ENCODE measurements at places on chromosomes 12 and 14. TPM values are rescaled to one million over a fixed set of nuclear protein-coding genes. Genes with fewer than 3 reads are reported as not detected.

The ADAMTS20 gene
- not detected for polyA plus RNA-seq

The LHX5 gene
- 3.1 TPM for polyA plus RNA-seq

The FAM181A gene
- not detected for polyA plus RNA-seq

The LRRC10 gene
- not detected for polyA plus RNA-seq

The CDKN3 gene
- 16.0 TPM for polyA plus RNA-seq

The VRTN gene
- polyA plus RNA-seq: not detected

The KRT71 gene
- not detected for polyA plus RNA-seq

The DPPA3 gene
- not detected for polyA plus RNA-seq

The ACYP1 gene
- 247 TPM for polyA plus RNA-seq

The OASL gene
- not detected for polyA plus RNA-seq

The SYT1 gene
- polyA plus RNA-seq: 227 TPM

The COX8C gene
- not detected for polyA plus RNA-seq

The GALNT4 gene
- polyA plus RNA-seq: 0.50 TPM

The MYF6 gene
- not detected for polyA plus RNA-seq

The EIF2B2 gene
- 29.3 TPM for polyA plus RNA-seq

The DUSP16 gene
- 1.6 TPM for polyA plus RNA-seq

The PROX2 gene
- 0.18 TPM for polyA plus RNA-seq

All from Purkinje cell (primary cell).